ENCODE measurements at places on chromosomes 3 and 15.

DNA sequence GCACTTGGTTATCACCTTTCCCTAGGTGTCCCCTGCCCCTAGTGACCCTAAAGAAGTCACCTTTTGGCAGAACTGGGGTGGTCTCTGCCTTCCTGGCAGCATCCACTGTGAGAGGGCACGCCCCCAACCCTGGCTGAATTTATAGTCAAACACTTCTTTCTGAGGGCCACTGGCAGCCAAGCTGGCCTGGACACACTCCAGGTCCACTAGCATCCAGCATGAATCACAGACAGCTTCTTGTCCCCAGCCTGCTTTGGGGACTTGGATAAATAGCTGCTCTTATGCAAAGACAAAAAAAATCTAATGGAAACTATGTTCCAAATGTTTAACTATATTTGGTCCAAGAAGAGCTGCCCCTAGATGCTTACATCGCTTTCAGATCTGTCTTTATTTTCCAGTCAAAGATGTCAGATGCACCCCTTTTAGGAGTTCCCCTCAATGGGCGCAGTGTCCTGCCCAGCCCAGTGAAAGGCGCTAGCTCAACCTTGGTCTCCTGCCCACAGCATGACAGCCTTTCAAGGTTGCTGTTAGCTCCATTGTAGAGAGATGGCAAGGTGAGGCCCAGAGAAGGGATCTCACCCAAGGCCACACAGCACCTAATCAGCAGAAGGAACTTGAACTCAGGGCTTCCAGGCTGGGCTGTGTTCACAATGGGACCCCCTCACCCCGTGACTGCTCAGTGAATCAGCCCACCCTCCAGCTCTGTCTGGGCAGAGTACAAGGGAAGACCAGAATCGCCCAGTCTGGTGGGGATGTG, 7.0 kb downstream of the RASL12 start:
- no peak for DNase-seq

DNA sequence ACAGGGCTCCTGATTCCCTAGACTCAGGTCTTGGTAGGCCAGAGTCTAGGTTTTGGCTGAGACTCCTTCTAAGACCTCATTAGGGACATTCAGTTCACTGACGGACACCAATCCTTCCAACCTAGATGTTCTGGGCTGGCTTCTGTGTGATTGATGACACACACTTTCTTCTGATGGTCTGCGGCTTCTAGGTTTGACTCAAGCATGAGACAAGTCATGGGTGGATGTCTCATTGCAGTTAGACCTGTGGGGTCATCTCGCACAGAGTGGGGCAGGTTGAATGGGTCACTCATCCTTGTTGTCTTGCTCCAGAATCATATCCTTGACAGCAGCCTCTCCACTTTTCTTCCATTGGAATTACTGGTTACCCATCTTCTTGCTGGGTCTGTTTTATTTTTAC, 35.8 kb downstream of the ARNT2 start:
- DNase-seq, result no peak

GRCh38 chr15:95174301-95175259, 943.2 kb downstream of the MCTP2 start:
- DNase-seq, result no peak

- no peak for DNase-seq
Observed at GRCh38 chr3:101859882-101860448, 10.7 kb downstream of the NFKBIZ start.

DNA sequence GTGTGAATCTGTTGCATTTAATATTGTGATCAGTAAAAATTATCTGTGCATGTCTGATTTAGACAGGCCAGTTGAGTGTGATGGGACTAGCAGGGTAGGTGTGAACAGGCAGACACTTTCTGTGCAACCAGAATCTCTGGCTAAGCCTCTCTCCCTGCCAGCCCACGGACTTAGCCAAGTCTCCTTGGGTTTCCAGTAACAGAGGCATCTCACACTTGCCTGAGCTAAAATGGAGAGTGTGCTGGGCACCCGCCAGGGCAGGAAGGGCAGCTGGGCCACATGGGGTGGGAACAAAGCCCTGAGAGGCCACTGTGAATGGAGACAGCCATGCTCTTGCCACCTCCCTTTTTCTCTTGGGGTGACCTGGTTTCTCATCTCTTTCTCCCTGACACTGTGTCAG, 12.5 kb upstream of the RPS27L start:
- no peak for DNase-seq

DNA sequence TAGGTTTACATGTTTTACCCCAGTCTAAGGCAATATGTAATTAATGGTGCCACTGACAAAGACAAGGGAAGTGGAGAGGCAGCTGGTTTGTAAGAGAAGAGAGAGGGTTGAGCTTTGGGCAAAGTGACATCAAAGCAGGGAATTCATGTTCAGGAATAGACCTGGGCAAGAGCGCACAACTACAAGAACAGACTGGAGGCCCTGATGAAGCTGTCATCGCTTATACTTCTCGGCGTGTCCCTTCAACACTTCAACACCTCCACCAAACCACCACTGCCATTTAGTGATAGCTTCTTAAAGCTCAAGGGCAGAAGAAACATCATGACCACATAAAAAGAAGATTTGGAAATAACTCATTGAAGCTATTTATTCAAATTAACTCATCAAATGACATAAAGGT, 19.6 kb upstream of the KNG1 start:
- no peak for DNase-seq

GRCh38 chr3:106421426-106421825, 552.6 kb upstream of the CBLB start:
- DNase-seq, result no peak

- DNase-seq, result no peak
Observed at GRCh38 chr3:143896486-143896885, 48.2 kb upstream of the SLC9A9 start.

DNA sequence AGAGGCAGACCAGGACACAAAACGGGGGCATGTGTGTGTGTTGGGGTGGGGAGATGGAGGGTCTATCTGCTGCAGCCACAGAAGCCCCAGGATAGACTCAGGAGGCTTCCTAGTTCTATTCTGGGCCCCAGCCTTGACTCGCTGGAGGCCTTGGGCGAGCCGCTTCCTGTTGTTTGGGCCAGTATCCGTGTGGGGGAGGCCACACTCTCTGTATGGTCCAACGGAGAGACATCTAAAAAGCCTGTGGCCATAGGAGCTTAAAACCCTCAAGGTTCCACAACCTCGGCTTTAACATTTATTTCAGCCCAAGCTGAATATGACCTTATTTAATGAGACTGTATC, 32.8 kb downstream of the POC1A start:
- peak; percentile 26 for DNase-seq

- DNase-seq, result no peak
Observed at GRCh38 chr3:129532261-129532660, 3.8 kb downstream of the RHO start.

DNA sequence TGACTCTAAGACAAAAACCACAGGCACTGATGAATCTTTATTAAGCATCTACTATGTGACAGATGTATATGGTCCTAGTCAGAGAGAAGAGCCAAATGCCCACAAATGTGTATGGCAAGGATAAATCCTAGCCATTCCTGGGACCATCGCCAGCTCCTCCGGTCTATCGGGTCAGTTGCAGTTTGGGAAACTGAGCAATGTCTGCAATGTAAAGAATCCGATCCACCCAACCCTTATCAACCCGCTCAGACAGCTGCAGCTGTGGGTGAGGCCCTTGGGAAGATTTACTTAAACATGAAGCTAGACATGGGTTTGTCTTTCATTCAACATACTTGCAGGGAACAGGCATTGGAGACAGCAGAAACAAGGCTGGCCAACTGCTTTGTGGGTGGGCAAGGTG, 40.5 kb upstream of the CDV3 start:
- no peak for DNase-seq

GRCh38 chr3:49387721-49388120, 24.1 kb downstream of the RHOA start:
- DNase-seq, result no peak

DNA sequence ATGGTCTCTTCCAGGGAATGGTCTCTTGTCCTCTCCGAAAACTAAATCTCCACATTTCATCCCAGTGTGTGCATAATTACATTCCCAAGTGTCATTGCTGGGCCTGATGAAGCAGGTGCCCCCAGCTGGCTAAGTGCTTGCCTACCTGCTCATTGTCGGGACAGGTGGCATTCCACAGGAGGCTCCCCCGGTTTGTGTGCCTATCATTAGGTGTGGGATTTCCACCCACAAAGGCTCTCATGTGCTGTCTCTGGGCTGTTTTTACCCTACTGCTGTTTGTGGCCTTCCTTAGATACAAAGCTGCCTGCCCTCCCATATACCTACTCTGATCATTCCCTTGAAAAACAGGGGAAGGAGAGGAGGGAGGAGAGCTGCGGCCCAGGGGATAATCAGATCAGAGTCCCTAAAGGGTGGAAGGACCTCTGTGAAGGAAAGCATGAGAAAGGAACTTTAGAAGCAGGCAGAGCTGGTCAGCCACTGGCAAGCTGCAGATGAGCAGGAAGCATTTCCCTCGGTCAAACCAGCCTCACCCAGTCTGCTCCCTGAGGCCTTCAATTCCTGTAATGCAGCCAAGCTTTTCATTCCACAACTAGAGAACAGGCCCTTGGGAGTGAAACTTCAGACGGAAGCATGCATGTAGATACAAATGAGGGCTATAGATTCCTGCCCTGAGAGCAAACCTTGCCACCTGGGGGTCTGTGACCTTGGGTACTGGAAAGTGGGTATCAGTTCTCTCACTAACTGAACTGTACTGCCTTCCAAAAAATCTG, 60.7 kb upstream of the HEG1 start:
- no peak for DNase-seq

- DNase-seq, result no peak
Observed at GRCh38 chr3:37504583-37505357, 330.4 kb upstream of the LRRFIP2 start.

GRCh38 chr3:60645801-60646200, 605.5 kb downstream of the FHIT start:
- DNase-seq, result no peak

DNA sequence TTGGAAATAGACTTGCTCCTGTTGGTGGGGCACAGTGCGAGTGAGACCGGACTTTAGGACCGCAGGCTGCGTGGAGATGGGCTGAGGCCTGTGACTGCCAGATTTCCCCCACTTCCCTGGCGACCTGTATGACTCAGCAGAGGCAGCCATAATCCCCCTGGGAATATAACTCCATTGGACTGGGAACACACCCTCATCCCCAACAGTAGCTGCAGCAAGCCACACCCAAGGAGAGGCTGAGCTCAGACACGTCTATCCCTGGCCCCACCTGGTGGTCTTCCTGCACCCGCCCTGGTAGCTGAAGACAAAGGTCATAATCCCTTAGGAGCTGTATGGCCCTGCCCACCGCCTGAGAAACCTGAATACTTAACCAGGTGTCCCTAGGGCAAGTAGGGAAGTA, 42.6 kb downstream of the DZIP1L start:
- DNase-seq, result no peak

- no peak for DNase-seq
Observed at GRCh38 chr3:127903611-127904375, 11.2 kb upstream of the KBTBD12 start.

- no peak for DNase-seq
Observed at GRCh38 chr3:170128259-170128976, 53.1 kb downstream of the PHC3 start.

DNA sequence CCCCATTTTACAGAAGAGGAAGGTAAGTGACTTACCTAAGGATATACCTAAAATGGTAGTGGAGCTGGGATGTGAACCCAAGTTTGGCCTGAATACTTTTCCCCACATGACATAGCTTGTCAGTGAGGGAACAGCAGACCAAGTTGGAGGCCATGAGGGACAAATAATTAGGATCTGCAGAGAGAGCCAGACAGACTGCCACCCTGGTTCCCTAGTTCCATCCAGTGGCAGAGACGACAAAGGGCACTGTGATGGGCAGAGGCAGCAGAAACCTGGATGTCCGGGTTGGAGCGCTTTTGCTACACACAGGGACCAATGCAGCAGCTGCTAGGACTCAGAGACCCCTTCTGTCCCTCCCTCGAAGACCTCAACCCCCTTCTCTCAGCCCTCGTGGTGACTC, 1.2 kb downstream of the CPLX3 start:
- DNase-seq, result no peak

- DNase-seq, result no peak
Observed at GRCh38 chr3:5297895-5298294, 110.4 kb downstream of the EDEM1 start.

- no peak for DNase-seq
Observed at GRCh38 chr3:132196113-132196512, 121.1 kb upstream of the ACP3 start.

DNA sequence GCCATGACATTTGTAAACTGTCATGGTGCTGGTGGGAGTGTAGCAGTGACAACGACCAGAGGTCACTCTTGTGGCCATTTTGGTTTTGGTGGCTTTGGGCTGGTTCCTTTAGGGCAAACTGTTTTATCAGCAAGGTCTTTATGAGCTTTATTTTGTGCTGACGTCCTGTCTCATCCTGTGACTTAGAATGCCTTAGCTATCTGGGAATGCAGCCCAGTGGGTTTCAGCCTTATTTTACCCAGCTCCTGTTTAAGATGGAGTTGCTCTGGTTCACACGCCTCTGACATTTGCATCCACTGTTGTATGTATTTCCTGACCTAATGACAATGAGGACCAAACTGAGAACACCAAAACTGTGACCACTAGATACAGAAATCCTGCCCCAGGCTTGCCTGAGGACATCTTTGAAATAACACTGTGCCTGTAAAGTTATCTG, 37.6 kb downstream of the RAB8B start:
- no peak for DNase-seq

DNA sequence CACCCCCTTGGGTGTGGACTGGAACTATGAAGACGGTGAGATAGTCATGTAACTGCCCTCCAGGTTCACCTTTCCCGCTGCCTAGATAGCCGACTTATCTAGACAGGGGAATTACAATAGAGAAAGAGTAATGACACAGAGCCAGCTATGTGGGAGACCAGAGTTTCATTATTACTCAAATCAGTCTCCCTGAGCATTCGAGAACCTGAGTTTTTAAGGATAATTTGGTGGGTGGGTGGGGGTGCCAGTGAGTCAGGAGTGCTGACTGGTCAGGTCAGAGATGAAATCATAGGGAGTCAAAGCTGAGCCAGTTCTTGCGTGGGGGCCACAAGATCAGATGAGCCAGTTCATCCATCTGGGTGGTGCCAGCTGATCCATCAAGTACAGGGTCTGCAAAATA, 19.7 kb upstream of the DNAJC19 start:
- DNase-seq, result no peak
